Right ventricle myocardium inferior (tissue), 1 donor: ENCODE measurements at places on chromosomes 13 and 19.

GRCh38 chr13:36885901-36886300, 34.1 kb downstream of the SMAD9 start:
- DNase-seq = no peak

GRCh38 chr13:25869941-25870340, 181.9 kb downstream of the SHISA2 start:
- no peak for DNase-seq

GRCh38 chr19:13622766-13623715, 116.8 kb upstream of the CACNA1A start:
- no peak for DNase-seq

GRCh38 chr13:20684546-20684945, 19.0 kb upstream of the IL17D start:
- no peak for DNase-seq

GRCh38 chr19:17103177-17103576, 27.6 kb downstream of the MYO9B start:
- no peak for DNase-seq

DNA sequence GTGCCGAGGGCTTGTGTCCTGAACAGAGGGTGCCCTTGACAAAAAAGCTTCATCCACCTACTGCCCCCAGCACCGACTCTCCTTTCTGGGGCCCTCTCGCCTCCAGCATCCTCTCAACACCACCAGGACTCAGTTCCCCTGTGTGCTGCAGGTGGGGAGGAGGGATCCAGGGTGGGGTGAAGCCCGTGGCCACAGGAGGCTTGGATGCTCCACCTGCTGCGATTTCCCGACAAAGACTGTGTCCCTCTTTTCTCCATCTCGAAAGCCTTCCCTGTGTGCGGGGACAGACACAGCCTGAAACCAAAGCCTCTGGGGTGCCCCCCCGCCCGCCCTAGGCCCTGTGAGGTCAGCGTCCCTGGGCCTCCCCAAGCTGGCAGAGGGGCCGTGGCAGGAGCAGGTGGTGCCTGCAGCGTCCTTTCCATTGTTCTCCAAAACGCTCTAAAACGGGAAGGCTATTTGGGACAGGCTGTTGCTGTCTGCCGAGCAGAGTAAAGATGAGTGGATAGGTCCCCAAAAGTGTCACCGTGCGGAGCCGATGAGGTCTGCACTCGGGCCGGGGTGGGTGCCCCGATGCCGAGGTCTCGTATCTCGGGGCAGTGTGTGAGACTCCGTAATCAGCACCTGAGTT, 185.7 kb downstream of the PTPRS start:
- DNase-seq = no peak

GRCh38 chr19:16544473-16545231, 2.4 kb upstream of the CHERP start:
- no peak for DNase-seq

GRCh38 chr19:50413531-50413930, 5.2 kb upstream of the SPIB start:
- DNase-seq = no peak

DNA sequence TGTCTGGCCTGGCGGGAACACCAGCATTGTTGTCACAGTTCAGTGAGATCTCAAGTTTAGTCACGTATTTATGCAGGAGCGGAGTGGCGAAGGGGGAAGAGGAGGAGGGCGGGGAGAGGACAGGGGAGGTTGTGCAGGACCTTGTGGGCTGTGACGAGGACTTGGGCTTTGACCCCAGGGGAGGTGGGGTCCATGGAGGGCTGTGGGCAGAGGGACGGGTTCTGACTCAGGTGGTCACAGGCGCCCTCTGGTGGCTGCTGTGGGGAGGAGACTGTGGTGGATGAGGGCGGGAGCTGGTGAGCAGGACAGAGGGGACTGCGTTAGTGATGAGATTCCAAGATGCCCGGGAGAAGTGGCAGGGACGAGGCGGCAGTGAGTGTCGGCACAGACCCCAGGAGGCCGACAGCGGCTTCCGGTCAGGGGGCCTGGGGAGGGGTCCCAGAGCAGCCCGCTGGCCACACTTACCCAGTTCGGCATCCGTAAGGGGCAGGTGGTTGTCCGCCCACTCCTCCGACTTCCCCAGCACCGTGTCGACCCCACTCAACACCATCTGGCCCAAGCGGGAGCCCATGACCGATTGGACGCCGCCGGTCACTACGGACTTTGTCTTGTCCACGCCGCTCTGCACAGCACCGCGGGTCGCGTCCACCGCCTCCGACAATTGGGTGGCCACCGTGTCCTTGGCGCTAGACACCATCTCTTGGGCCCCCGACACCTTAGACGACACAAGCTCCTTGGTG, 15.7 kb downstream of the PLIN3 start:
- DNase-seq = peak; percentile 87

DNA sequence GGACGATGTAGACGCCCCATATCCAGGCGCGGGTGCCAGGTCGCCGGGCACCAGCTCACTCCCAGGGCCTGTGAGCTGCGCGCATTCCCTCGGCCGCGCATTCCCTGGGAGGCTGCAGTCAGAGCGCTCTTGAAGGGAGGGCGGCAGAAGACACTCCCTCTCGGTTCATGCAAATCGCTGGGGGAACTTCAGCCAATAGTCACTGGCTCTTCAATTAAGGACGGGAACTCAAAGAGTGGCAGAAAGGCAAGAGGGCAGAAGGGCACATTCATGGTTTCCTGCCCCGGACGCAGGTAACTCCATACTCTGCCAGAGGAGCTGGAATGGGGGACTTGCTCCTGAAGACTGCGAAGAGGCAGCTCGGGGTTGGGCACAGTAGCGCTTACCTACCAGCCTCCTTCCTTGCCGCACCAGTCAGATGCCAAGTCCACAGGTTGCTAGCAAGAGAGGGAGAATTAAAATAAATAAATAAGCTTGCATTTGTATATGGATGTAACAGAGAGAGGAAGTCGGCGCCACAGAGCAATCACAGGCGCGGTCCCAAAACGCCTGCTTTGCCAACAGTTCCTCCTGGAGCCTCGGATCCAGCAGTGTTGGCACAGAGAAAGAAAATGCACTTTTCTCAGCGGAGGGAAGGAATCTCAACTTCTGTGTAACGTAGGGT, 459 bp downstream of the PCDH20 start:
- peak; percentile 72 for DNase-seq

- no peak for DNase-seq
These were observed 142.5 kb downstream of the ITGBL1 start for GRCh38 chr13:101594936-101595335.

- no peak for DNase-seq
These were observed 28.7 kb downstream of the TMEM161A start for GRCh38 chr19:19109601-19110000.

DNA sequence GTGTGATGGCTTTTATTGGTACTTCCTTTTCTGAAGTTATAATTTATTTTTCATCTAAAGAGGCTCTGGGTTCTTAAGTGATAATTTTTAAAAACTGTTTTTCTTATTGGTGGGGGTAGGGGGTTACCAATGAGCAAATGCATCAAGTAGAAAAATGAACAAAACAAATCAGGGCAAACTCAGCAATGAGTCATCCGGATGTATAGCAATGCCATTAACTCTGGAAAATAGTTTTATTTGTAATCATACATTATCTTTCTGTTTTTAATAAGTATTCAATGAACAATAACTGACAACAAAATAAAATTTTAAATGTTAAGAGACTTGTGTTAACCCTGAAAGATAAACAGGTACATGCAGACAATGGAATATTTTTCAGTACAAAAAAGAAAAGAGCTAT, 67.6 kb downstream of the UFM1 start:
- DNase-seq = no peak

GRCh38 chr19:2290441-2291184, 8.6 kb upstream of the PEAK3 start:
- DNase-seq = peak; percentile 80
